CD8-positive, alpha-beta T cell (primary cell): ENCODE measurements at places on chromosomes 13 and 19.
A peak's percentile ranks its signal among the peaks of the same experiment; 100 is the strongest.

DNA sequence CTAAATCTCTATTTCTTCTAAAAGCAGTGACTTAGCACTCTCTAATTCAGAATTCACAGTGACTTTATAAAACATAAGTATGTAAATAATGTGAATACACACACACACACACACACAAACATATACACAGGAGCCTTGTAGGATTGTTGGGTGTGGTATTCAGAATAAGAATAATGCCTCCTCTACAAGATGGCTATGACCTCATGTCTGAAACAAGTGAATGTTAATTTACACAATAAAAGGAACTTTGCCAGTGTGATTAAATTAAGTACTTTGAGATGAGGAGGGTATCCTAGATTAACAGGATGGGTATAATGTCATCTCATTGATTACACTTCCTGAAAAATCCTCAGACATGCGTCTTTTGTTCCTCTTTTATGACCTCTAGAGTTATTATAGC is 234.6 kb downstream of the SLITRK6 start:
- no peak for DNase-seq

DNA sequence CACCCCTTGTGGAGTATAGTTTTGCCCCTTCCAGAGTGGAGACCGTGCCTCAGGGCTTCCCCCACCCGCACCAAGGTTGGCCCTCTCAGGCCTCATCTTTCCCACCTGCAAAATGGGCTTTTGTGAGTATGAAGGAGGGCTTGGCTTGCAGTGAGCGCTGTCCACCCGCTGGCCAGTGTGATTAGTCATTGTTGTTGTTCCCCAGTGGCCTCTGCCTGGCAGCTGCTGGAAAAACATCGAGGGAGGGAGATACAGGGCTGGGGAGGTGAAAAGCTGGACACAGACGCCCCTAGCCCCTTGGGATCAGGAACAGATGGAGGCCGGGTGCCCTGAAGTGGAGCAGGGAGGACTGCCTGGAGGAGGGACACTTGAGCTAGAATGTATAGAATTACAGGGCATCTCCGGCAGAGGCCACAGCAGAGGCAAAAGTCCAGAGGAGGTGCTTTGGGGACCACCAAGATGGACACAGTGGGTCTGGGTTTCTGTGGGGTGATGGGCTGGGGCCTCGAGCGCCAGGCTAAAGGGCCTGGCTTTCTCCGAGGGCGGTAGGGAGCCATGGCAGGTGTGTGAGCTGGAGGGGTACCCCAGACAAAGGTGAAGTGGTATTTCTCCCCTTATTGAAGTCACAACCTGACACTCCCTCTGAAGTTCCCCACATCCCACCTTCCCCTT is 3.9 kb upstream of the IL12RB1 start:
- no peak for DNase-seq

GRCh38 chr19:19416280-19416679 is 10.8 kb downstream of the GATAD2A start:
- no peak for DNase-seq

- DNase-seq: no peak
Measured at GRCh38 chr19:58385891-58386575, 1.0 kb upstream of the RPS5 start.

DNA sequence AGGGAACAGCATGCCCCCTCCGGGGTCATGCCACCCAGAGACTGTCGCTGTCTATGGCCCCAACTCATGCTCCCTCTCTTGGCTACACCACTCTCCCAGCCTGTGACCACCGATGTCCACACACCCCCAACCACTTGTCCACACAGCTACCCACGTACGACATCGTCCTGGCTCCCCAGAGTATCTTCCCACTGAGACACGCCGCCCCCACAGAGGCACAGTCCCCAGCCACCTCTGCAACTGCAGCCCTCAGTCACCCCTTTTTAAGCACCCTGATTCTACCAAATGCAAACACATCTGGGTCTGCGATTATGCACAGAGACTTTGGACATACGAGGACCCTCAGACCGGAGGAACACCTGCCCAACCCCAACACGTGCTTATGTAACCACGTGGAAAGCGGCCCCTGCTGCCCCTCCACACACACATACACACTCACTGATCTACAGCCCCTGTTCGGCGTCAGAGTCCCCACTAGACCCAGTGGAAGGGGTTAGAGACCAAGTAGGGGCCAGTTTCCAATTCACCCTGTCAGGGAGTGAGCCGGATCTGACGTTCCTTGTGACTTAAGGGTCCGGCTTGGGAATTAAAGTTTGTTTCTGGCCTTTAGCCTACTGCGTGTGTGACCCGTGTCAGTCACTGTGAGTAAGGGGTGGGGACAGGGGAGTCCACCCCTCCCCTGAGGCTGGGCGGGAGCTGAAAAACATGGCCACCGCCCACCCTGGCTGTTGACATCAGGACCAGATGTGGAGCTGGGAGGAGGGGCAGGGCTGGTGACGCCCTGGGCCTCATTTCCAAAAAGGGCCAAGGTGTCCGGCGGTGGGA is 11.9 kb upstream of the AXL start:
- no peak for DNase-seq

DNA sequence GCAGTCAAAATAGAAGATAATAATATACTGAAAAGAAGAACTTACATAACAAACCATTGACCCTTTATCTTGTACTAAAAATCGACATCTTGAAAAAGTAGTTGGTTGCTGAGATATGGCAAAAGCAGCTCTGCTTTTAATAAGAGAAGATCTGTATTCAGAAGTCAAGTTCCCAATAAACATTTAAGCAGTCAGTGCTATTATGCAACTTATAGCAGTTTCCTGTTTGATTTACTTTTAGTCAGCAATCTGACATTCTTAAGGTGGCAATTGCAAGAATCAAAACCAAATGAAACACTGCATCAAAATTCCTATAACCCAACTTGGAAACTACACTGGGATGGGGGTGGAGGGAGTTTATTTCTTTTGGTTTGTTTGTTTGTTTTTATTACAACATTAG is 165.5 kb downstream of the TBC1D4 start:
- DNase-seq: no peak

GRCh38 chr13:24064371-24064770 is 96.1 kb upstream of the SPATA13 start:
- no peak for DNase-seq

GRCh38 chr13:79502859-79503468 is 22.0 kb downstream of the NDFIP2 start:
- DNase-seq: no peak

GRCh38 chr19:30407068-30407709 is 35.0 kb downstream of the ZNF536 start:
- DNase-seq: no peak

DNA sequence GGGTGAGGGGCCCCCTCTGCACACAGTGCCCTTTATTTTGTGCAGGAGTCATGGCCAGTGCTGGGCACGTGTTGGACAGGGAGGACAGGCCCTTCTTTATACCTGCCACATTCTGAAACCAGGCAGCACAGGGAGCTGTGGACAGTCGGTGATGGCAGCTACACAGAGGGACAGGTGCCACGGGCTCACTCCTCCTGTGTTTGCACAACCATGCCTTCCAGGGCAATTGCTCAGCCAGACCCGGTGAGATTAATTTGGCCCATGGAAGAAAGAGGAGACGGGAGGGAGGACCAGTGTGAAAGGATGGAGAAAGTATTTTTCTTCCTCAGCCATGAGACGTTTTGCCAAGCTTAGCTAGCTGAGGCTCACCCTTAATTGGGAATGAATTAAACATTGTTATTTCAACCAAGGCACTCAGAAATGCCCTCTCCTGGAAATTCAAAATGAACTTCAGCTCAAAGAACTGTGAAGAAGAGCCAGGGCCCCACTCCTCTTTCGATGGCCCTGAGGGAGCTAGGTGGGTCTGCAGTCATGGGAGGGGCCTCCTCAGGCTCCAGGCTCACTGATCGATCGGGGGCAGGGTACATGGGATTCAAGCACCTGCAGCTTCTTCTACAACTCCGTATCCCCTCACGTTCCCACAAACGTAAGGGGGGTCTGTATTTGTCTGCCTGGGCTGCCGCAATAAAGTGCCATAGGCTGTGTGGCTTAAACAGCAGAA is 41.2 kb downstream of the SHISA2 start:
- no peak for DNase-seq

DNA sequence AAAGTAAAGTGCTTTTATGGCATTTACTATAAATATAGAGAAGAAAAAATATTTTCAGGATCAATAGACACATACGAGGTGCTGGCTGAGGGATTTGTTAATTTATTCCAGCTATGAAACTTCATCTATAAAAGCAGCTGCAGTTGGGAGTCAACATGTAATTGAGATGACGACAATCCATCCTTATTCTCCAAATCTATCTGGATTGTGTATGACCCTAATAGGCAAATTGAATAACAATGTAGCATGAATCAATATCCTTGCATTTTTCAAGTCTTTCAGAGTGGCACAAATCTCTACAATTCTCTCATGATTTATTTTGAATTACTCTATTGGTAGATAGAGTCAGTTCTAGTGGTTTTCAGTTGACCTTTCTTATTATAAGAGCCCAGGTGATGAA is 1296.5 kb upstream of the SPRY2 start:
- no peak for DNase-seq

GRCh38 chr19:48194844-48195830 is 24.7 kb downstream of the ZSWIM9 start:
- DNase-seq: no peak

DNA sequence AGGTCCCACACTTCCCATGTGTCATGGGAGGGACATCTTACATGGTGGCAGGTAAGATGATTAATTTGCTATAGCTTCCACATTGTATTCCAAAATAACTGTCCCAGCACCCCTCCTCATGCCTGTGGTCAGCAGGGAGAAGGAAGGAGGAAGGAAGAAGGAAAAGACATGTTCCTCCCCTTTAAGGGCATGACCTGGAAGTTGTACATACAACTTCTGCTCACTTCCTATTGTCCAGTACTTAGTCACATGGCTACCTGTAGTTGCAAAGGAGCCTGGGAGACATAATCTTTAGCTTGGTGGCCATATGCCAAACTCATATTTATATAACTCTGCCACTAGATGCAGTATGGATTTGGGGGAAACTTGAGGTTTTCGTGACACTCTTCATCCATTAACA is 17.6 kb upstream of the CASP14 start:
- no peak for DNase-seq

DNA sequence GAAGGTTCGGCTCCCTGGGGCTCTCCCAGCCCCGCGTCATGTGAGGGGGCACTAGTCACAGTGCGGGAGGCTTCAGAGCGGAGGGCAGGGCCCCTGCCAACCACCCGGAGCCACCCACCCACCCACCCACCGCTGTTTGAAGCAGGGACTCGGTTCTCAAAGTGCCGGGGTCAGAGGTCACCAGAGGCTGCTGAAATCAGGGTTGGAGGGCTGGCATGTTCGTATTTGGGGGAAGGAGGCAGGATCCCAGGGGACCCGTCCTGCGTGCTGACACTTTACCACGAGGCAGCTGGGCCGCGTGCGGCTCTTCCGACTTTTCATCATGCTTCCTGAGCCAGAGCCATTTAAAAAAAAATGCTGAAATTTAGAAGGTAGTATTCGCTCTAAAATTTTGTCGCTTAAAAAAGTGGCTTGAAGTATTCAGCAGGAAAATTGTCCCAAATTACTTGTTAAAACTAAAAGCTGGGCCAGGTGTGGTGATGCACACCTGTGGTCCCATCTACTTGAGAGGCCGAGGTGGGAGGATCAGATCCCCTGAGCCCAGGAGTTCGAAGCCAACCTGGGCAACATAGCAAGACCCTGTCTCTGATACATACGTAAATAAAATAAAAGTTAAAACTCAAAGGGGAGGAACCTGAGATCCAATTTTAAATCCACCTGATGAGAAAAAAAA is 21.2 kb downstream of the ATP11A start:
- DNase-seq: no peak

- no peak for DNase-seq
Measured at GRCh38 chr13:75931116-75931515, 295.0 kb downstream of the LMO7 start.

- no peak for DNase-seq
Measured at GRCh38 chr19:3530389-3530788, 8.6 kb upstream of the TEKTIP1 start.

- DNase-seq: no peak
Measured at GRCh38 chr19:2546128-2547032, 70.5 kb downstream of the GADD45B start.

GRCh38 chr13:61138857-61139256 is 276.8 kb downstream of the PCDH20 start:
- DNase-seq: no peak

GRCh38 chr19:46717716-46718143 is 816 bp upstream of the PRKD2 start:
- peak; percentile 30 for DNase-seq

- no peak for DNase-seq
Measured at GRCh38 chr19:28829359-28829758, 383.6 kb downstream of the UQCRFS1 start.
